Activated CD4-positive, CD25-positive, alpha-beta regulatory T cell (primary cell): ENCODE measurements at places on chromosomes 12 and 14.

- DNase-seq, result no peak
These were observed 17.7 kb downstream of the ERP27 start for GRCh38 chr12:14920475-14921126.

GRCh38 chr12:54398218-54398617, 13.7 kb upstream of the ZNF385A start:
- no peak for DNase-seq

DNA sequence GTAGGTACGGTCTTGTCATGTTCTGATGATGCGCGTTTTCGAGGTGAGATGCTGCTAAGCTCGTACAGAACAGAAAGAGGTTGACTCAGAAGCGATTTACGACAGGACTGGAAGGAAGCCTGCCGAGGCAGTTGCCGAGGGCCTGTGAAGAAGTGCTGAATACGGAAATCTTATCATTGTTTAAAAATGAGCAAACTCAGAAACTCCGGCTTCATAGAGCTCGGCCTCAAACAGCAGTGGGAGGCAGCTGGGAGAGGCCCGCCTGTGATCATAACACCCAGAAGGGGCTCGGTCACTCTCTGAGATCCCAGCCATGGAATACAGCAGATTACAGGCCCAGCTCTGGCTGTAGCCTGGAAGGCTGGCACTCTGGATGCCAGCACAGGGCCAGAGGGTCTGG, 87.4 kb downstream of the CPSF2 start:
- DNase-seq, result no peak

- DNase-seq, result no peak
These were observed 26.5 kb downstream of the PRPF40B start for GRCh38 chr12:49649892-49650291.

- DNase-seq, result no peak
These were observed 21.0 kb downstream of the DLK1 start for GRCh38 chr14:100747736-100748135.

GRCh38 chr14:27725482-27725881, 1041.1 kb upstream of the FOXG1 start:
- no peak for DNase-seq

DNA sequence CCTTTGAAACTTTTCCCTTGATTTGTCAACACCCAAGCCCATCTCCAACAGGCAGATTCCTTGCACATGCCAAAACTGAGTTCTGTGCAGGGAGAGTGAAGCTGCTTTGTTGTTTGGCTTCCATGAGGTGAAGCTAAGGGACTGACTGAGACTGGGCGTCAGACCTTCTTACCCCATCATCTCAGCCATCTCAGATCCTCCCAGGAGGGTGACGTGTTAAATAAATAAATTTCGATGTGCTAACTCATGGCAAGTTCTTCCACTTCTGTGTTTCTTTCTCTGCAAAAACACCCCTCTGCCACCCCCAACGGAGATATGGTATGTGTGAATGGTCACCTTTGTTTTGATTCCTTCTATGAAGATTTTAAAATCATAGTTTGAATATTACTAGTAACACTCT, 17.8 kb downstream of the UTP20 start:
- DNase-seq, result no peak

DNA sequence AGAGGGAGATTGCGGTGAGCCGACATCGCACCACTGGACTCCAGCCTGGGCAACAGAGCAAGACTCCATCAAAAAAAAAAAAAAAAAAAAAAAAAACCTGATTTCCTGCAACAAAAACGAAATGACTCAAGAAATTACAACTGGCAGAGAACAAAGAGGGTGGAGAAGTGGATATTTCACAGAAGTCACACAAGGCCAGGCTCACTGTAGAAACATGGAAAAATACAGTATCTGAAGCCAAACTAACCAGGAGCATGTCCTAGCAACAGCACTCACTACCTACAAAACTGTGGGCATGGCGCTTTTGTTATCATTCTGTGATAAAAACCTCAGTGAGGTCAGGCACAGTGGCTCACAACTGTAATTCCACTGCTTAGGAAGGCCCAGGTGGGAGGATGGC, 11.7 kb upstream of the MMP17 start:
- no peak for DNase-seq

GRCh38 chr12:56375598-56376434, 13.2 kb upstream of the APOF start:
- no peak for DNase-seq

GRCh38 chr12:47276253-47276620, 196.5 kb upstream of the AMIGO2 start:
- no peak for DNase-seq

DNA sequence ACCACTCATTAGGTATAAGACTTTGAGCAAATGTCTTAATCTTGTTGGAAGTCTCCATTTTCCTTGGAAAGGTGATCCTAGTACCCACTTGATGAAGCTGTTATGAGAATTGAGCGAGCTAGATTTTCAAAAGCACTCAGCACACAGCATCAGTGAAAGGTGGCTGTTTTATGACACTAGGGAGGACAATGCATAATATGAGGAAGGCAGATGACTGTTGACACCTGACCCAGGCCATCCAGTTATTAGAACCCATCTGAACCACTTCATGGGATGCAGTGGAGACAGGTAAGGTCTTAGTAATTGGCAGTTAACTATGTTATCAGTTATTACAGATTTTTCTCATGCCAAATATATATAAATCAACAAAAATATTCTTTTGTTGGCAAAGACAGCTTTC, 369.9 kb upstream of the PDE3A start:
- DNase-seq, result no peak

DNA sequence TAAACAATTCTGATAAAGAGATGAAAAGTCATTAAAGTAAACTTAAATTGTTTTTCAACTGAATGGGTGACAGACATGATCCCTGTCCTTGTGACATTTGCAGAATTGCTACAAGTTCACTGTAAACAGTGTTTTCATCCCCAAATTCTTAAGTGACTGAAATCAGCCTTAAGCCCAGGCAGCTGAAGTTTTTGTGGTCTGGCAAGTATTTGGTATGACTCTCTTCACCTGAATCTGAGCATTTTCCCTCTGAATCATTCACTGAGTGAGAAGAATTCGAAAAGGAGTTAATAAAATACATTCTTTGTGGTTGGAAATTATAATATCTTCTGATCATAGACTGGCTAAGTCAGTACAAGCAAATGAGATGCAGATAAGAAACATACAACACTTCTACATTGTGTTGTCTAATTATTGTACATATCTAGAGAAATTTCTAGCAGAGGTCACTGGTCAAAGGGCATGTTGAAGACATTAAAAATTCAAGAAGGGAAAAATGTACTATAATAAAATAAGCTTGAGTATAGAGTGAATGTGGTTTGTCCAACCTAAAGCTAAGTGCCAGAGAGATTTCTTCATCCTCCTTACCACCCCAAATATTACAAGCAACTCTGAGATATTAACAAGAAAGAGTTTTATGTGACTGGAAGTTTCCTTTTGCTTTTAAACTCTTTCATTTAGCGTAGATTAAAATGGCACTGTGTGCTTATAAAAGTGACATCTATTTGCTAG, 177.8 kb upstream of the DIO2 start:
- no peak for DNase-seq

DNA sequence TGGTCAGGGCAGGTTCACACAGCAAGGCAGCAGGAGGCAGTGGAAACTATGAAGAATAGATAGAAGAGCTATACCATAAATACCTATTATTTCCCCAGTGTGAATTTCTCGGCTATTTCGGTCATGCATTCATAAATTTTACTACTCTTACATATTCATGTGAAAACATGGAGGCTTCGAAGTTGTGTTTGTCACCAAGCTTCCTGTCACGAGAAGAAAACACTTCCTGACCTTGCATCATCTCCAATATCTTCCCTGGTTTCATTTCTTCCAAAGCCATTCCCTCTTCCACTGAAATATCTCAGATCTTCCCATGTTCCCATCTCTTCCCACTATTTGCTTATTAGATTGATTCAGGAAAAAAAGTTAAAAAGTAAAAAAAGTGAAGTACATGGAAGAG, 80.4 kb downstream of the CPNE8 start:
- DNase-seq, result no peak

DNA sequence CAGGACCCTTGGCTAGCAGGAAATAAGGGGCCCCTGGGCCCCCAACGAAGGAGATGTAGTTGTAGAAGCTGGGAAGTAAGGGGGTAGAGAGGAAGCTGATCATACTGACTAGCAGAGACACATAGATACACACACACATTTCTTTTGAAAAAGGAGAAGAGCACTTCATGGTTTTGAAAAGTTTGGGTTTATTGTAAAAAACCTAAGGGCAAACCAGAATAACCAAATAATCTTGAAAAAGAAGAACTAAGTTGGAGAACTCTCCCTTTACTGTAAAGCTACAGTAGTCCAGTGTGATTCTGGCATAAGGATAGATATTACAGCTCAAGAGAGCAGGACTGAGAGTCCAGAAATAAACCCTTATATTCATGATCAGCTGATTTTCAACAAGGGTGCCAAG, 5.8 kb upstream of the HCAR3 start:
- DNase-seq, result no peak

DNA sequence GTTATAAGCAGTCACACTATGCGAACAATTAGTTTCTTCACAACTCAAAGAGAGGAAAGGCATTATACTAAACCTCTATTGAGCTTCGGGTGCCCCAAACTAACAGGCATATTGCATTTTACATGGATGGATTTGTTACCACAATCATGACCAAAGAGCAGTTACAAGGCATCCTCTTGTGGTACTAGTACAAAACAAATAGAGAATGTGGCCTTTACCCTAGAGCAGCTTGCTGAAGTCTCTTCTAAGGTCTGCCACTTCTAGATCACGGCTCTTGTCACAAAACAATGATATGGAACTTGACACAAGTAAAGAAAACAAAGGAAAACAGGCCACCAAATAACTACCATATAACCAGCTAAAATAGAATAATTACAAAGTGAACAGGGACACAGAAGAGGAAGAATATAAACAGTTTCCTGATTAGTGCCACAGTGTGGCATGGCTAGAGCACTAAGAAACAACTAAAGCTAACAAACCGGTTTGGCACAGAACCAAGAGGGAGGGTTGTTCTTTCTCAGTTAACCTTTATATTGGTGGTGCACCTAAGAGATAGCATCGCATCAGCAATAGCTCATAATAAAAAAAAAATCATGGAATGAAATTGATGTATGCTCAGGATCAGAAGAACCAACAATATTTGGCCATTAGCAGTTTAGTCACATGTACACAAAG, 209.7 kb upstream of the ATP2B1 start:
- DNase-seq, result no peak

DNA sequence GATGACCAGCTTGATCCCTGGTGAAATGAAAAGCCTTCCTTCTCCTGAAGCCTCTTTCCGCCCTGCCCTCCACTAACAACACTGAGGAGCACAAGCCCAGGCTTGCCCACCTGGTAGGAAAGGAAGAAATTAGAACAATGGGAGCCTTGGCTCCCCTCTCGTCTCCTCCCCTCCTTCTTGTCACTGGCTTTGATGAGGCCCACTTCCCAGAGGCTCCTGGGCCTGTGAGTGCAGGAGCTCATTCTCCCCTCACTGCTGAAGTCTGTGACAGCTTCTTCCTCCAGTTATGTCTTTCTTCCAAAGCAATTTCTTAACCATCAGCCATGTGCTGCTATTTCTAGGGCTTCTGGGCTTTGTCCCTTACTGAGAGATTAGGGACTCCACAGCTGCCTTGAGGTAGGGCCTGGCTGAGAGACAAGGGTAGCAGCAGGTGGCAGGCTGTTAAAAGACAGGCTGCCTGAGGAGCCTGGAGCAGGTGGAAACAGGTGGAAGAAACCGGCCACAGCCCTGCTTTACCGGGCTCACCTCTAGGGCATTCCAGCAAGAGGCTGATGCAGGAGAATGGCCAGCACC, 53.6 kb upstream of the SRSF5 start:
- no peak for DNase-seq

DNA sequence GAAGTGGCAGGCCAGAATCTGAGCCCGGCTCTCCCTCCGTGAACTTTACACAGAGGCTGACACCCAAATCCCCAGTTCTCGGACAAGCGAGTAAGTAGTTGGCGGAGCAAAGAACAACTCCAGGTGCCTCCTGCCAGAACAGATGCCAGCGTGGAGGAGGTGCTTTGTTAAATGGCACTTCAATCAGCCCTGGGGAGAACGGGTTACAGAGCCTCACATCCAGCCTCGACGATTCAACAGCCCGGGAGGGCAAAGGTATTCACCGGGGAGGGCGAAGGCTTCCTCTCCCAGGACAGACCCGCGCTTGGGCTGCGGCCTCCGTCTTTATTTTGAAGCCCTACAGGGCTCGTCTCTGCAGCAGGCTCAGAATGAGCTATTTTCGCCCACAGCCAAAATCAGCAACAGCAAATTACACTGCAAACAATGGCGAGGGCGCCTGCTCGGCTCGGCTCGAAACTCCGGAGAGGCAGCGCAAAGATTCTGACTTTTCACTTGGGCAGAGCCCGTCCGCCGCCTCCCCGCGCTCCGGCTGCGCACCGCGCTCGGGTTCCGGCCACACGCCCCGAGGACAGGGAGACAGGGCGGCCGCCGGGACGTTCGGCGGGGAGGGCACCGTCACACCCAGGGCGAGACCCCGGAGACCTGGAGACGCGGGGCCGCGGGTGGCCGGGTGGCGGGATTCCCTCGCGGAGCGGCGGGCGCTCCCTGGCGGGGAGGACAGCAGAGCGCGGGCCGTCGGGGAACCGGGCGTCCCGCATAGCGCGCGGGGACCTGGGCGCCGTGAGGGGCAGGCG, 811 bp downstream of the TMCC3 start:
- no peak for DNase-seq

GRCh38 chr12:30529489-30530269, 166.0 kb downstream of the IPO8 start:
- DNase-seq, result no peak

GRCh38 chr14:81243499-81243898, 22.7 kb upstream of the GTF2A1 start:
- no peak for DNase-seq

- no peak for DNase-seq
These were observed 29.6 kb upstream of the OR5AU1 start for GRCh38 chr14:21185491-21185890.

DNA sequence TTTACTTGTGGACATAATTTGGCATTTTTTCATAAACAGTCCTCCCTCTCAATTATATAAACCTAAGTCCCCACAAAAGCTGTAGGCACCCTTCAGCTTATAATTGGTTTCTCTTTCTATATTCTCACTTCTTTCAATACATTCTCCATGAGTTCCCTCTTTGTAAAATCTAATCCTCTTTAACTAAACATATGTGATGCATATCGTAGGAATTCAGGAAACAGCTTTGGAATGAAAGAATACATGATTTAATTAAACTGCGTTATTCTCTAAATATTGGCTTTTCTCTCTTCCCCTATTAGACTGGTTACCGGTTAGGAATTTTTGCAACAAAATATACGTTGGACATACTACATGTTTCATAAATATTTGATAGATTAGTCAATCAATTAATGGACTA, 1122.6 kb downstream of the FLRT2 start:
- DNase-seq, result no peak
